Activated CD8-positive, alpha-beta memory T cell treated with anti-CD3 and anti-CD28 coated beads for 1 hour (primary cell): ENCODE measurements at places on chromosomes 7 and 10.

DNA sequence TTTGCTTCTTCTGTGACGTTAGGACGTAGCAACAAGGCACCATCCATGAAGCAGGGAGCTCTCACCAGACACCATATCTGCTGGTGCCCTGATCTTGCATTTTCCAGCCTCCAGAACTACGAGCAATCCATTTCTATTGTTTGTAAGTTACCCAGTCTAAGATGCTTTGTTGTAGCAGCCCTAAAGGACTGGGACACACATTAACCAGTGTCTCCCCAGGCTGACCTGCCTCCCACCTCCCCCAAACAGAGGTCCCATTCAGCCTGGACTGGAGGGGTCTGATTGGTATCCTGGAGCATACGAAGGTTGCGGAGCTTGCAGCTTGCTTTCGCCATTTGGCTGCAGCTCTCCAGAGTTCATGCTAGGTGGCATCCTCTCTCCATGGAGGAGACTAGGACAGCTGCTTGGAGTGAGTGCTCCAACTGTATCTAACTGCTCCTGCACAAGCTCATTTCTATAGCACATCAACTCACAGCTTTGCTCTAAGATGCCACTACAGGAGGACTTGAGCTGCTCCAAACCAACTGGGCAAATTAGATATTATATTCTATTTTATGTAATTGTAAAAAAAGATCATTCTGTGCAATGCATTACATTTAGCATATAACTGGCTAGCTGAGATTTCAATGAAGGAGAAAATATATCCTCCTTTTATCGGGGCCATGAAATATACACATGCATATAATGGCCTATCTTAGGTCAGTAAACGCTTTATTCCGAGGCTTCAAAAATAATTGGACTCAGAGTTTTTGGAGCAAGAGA, 8.0 kb upstream of the GRK5 start:
- DNase-seq: no peak

GRCh38 chr7:125427676-125428075, 498.1 kb upstream of the POT1 start:
- DNase-seq: no peak

DNA sequence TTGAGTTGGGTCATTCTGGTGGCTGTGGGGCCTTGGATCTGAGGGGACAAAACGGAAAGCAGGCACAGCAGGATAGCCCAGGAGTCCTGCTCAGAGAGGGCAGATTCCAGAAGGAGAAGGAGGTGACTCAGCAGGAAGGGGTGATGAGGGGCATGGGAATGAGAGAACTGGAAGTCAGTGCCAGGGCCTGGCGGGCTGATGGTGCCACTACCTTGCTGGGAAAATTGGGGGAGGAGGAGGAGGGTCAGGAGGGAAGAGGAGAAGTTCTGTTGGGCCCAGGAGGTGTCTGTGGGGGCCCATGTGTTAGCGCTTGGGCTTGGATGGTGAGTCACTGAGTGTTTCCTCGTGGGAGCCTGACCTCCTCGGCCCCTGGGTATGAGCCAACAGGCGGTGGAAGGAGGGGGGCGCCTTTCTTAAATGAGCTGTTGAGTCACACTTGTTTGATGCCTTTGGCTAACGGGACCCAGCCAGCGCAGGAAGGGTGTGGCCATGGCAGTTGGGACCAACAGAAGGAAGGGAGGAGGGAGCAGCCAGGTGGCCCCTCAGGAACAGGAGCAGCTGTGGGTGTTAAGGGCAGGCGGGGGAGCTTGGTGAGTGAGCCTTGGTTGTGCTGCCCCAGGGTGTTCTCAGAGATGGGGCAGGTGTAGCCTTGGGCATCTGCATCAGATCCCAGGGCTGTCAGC, 130.0 kb upstream of the BTBD16 start:
- no peak for DNase-seq

DNA sequence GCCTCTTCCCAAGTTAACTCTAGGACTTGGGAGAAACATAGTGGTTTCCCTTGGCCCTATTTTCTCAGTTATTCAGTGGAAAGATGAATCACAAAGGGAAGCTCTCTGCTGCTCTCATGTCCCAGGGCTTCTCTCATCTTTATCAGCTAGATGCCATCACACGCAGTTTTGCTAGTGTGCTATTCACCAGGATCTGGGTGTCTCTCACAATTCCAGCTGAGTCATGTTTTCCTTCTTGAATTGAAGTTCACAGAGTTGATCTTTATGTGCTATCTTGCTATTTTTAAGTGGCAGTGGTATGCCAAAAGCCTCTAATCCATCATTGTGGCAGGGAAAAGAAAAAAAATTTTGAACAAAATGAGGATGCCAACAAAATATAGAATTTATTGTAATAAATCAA, 101.3 kb downstream of the TWIST1 start:
- no peak for DNase-seq

DNA sequence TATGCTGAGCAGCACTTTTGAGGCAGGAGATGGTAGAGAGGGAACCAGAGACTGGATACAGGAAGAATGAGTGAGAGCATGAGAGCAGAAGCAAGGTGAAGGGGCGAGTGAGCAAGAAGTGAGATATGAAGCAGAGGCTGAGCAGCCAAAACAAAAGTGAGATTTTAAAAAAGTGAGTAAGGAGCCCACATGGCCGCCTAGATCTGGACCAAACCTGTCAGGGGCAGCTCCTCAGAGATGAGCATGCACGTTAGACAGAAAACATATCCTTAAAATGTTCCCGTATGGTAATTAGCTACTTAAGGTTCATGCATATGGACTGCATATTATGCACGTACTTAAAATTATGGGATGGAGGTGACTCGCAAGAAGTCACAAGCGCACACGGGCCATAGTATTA, 22.5 kb downstream of the TMEM176A start:
- DNase-seq: no peak

GRCh38 chr7:139570119-139570518, 46.6 kb downstream of the CLEC2L start:
- no peak for DNase-seq

DNA sequence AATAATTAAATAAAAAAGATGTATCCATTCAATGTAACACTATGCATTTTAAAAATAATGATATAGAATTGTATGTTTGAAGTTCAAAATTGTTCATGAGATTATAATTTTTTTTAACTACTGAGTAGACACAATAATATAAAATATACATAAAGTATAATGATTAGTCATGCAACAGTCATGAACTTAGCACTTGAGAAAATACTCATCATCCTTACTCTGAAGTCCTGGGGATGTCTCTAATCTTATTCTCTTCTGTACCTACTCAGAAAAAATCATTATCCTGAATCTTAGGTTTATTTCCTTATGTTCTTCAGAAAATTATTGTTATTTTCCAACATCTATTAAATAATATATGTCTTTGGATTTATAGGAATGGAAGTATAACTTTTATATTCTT, 26.4 kb upstream of the IKZF1 start:
- no peak for DNase-seq

GRCh38 chr7:25289518-25289917, 61.2 kb upstream of the NPVF start:
- DNase-seq: no peak

DNA sequence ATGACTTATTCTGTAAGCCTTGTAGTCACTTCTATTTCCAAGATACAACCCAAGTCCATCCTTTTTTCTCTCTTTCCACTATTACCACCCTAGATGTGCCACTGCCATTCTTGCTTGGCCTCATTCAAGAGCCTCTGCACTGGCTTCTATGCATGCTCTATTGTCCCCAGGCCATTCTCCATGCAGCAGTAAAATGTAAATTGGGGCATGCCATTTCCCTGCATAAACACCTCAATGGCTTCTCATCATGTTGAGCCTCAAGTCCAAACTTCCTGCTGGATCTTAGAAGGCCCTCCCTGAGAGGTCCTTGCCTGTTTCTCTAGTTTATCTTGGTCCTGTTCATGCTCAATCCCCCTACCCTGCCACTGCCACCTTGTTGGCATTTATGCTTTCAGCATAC, 23.2 kb upstream of the WDFY4 start:
- no peak for DNase-seq

GRCh38 chr7:70787771-70788170, 344.2 kb upstream of the GALNT17 start:
- DNase-seq: no peak

- no peak for DNase-seq
Measured at GRCh38 chr10:84401854-84402611, 73.6 kb downstream of the CCSER2 start.

- no peak for DNase-seq
Measured at GRCh38 chr10:122331615-122332446, 42.7 kb upstream of the PLEKHA1 start.

DNA sequence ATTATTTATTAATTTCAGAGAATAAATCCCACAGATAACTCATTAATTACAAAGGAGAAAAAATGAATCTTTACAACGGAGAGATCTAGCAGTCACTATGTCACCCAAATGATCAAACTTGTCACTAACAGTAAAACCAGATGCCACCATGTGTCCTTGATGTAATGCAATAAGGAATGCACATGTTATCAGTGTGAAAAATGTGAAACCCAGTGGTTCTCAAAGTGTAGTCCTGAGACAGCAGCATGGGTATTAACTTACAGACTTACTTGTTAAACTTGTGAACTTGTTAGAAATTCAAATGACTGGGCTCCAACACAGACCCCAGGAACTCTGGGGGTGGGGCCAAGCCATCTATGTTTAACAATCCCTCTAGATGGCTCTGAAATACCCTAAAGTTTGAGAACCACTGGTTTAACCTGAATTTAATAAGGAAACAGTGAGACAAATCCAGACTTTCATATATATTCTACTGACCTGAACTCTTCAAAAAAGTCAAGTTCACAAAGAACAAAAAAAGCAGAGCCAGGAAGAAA, 77.4 kb downstream of the RNLS start:
- DNase-seq: no peak

DNA sequence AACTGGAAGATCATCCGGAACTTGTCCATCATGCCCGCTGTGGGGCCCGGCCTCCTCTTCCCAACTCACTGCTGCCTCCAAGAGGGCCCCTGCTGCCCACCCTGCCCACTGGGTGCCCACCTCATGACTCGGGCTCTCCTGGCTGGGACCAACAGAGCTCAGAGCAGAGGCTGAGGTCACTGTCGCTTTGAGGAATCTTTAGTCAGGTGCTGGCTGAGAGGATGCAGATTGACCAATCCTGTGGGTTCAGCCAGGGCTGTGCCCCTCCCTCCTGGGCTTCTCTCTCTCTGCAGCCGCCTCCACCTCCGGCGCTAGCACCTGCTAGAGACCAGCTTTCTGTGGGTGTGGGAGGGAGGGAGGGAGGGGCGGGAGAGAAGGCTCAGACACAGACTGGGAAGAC, at the start of gene CALHM1:
CALHM1 (minus strand) TSS at position 181 of the 400 bp plus-strand sequence; CDS start at position 32, 149 bp downstream.
- no peak for DNase-seq

GRCh38 chr7:56105508-56105907, 768 bp downstream of the CHCHD2 start:
- DNase-seq: no peak

DNA sequence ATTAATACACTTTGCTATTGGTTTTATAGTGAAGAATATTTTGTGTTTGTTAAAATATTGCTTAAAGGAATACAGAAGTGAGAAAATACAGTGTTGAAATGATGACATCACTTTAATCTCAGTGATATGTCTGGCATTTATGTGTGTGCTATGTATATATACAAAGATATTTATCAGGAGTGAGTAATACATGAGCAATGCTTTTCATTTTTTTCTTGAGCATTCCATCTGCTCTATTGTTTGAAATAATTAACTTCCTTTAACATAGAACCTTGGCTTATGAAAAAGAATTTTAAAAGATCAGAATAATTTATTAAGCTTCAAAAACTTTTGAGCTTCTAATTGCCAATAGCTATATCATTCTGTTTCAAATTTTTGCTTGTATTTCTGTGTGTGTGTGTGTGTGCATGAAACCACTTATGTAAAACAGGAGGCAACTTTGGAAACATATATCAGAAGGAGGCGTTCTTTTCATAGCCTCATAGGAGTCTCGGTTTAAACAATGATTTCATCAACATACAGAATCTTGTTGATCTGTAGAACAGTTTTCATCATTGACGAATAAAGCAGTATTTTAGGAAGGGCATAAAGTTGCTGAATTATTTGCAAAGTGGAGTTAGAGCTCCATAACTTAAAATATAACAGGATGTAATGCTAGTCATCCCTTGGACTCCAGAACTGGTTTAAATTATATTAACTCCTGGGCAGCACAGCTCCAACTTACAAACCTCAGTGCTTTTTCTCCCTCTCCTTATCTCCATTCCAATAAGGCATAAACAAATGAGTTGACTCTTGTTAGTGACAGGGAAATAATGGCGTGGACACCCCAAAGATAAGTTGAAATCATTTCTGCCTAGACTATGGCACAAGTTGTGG, 228.4 kb upstream of the DGKB start:
- no peak for DNase-seq

GRCh38 chr7:17298840-17299482, 509 bp downstream of the AHR start:
- peak; percentile 35 for DNase-seq

DNA sequence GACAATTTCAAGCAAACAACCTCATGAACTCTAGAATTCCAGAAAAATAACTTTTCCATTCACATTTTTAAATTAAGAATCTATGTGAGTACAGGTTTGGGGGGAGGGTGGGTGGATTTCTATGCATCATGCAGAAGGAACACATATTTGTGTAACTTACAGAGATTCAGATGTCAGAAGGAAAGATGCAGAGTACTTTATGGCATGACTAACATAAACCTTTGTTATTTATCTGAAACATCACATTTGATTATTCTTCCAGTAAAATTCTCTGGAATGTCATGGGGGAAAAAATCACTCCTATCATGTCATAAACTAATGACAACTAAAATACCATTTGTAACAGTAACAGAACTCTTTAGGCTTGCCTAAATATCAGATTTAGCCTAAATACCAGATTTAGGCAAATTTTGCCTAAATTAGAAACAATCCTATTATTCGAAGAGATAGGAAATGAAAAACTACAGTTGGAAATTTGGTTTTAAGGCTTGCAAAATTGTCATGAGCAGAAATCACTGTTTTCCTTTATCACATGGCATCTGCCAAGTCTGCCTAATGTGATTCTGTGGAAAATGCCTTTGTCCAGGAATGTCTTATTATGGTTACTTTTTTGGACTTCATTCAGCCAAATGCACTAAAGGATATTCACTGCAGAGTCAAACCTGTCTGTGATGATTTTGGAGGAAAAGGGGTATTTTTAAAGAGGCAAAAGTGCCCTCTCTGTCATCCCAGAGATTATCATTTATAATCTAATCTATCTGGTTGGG, 527.7 kb upstream of the CELF2 start:
- no peak for DNase-seq

DNA sequence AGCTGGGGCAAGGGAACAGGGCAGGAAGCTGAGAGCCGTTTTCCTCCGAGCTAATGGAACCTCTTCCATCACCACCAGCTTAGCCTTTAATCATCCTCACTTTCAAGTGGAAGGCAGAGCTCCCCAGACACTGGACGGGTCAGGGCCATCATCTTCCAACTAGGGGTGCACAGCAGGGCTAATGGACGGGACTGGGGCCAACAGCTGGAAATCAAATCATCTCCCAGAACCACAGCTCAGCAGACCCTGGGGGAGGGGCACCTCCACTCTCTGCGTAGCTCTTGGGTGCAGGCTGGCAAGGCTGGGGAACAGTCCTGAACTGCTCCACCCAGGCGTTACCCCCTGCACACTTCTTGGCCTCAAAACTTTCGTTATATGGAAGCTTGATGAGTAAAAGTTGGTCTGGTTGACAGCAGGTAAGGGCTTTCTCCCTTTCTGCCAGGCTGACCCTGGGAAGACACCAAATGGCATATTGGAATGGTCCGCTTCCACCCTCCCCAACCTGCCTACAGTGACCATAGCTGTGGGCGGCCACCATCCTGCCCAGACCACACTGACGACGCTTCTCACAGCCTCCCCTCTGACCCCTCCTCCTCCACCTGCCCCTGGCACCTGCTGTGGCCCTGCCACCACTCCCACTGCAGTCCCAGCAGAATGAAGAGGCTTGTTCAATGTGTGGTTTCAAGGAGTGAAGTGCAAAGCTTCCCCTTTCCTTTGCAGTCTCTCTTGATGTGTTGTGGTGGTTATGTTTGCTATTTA, 51.7 kb upstream of the RET start:
- DNase-seq: no peak
